Fibroblast of skin of left quadriceps (primary cell): ENCODE measurements at places on chromosomes 7 and 10.
A peak's percentile ranks its signal among the peaks of the same experiment; 100 is the strongest.

GRCh38 chr7:142720172-142720773 is 29.0 kb upstream of the PRSS1 start:
- DNase-seq: no peak

DNA sequence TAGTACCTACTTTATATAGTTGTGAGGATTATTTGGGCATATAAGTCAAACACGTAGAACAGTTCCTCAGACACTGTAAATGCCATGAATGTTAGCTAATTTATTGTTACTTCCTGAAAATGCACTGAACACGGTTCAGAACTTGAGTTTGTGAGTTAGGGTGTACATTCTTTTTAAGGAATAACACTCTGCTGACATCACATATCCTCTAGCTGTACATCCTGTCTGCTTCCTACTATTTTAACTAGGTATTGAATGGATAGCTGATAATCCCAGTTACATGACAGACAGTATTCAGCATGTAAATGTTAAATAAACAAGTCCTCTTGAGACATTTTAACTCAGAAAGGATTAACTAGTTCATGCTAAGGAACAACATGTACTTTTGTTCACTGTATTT is 16.0 kb downstream of the SAMD8 start:
- no peak for DNase-seq

- no peak for DNase-seq
Observed at GRCh38 chr7:128904381-128905197, 5.9 kb downstream of the KCP start.

DNA sequence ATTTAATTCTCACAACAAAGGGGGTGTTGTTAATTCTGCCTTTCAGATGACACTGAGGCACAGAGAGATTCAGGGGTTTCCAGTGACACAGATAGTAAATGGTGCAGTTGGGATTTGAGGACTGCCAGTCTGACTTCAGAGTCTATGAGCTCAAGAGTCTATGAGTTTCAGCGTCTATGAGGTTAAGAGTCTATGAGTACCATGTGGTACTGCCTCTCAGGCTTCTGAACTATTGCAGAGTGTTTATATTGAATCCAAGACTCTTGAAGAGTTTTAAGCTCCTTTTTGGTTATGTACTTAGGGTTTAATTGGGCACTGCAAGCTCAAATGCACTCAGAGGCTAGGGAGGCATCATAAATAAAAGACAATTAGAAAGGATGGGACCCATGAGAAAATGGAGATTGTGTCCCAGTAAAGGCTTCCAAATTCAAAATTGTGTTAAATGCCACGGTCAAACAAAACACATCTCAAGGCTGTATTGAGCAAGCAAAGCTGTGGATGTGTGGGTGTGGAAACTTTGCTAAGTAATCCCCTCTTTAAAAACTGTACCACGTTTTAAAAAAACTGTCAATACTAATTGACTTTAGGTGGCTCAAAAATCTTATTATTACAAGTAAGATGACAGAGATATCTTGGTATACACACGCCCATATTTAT is 123.9 kb upstream of the FAM171A1 start:
- no peak for DNase-seq

DNA sequence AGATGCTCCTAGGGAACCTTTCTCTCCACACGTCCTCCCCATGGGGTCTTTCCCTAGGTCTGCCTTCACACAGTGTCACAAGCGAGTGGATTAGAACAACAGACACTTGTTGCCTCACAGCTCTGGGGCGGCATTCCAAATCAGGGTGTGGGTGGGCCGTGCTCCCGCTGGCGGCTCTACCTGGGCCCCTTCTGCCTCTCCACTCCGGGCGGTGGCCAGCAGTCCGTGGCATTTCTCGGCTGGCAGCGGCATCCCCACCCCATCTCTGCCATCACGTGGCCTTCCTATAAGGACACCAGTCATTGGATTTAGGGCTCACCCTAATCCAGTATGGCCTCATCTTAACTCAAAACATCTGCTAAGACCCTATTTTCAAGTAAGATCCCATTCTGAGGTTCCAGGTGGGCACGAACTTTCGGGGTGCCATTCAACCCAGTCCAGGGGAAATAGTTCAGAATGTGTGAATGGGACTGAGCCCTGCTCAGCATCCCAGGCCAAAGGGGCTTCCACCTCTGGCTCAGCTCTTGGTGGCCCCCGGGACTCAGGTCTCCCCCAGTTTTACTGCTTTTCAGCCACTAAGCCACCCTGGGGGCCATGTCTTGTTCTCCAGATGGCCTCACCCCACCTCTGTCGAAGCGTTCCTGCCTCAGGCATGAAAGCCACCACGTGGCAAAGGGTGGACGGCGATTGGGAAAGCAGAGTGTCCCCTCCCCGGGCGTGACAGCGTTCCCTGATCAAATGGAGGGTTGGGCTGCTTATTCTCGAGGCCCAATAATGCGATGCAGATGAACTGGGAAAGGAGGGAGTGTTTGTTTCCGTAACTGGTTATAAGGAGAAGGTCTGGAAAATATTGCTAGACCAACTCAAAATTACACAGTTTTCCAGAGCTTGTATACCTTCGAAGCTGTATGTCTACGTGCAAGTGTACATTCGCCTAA is 350.0 kb downstream of the GLRX3 start:
- no peak for DNase-seq

DNA sequence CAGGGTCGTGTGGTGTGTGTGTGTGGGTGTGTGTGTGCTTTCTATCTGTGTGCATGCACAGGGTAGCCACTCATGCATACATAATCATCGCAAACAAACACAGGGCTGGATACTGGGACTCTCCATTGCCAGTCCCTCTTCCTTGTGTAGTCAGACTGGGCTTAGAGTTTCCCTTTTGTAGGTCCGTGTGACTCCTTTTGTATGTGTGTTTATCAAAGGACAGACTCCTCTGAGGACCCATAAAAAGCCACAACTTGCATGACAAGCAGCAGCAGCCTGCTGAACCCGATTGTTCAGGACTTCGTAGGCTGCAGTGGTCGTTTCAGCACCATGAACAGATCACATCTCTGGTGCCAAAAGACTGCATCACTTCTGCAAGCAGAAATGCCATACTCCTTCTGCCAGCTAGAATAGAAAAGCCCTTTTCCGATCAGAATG is 895 bp downstream of the VSTM2A start:
- no peak for DNase-seq

GRCh38 chr10:11204351-11204942 is 186.8 kb downstream of the CELF2 start:
- no peak for DNase-seq

- no peak for DNase-seq
Observed at GRCh38 chr7:98618786-98619185, 1.7 kb downstream of the NPTX2 start.

DNA sequence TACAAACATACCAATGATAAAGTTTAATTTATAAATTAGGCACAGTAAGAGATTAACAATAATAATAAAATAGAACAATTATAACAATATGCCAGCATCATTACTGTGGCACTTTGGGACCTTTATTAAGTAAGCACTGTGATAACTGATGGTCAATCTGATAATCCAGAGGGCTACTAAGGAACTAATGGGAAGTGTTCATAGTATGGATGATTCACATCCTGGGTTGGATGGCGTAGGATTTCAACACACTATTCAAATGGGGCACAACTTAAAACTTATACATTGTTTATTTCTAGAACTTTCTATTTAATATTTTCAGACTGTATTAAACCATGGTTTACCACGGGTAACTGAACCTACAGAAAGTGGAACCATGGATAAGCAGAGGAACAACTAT is 90.8 kb downstream of the KIF20B start:
- DNase-seq: no peak

DNA sequence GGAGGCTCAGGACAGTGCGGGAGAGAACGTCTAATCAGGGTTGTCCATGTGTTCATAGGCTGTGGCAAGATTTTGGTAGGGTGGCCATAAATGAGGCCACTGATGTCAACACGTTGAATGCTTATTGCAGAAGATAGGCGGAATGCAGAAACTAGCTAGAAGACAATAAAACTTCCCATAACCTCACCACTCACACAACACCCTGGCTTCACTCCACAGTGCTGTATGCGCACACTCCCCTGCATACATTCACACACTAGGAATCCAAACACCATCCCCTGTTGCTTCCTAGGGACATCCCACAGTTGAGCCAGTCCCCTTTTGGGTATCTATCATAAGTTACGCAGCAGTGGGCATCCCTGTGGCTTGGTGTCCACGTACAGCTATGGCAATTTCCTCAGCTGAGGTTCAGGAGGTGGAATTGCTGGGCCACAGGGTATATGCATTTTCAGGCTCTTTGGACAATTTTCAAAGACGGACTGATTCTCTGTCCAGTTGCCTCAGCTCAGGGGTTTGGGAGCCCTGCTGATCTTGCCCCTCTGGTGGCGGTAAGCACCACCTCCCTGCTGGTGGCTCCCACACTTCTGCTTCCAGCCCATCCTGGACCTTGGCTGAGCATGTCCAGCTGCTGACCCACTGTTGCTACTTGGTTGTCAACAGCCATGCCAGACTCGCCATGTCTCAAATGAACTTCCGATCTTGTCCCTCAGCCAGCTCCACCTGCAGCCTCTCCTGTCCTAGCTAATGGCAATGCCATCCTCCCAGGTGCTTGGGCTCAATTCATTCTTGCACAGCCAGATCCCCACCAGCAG is 36.4 kb downstream of the CDH23 start:
- no peak for DNase-seq

GRCh38 chr10:126921974-126922525 is 16.8 kb downstream of the DOCK1 start:
- DNase-seq: peak; percentile 16

- DNase-seq: no peak
Observed at GRCh38 chr7:140375892-140376730, 22.2 kb downstream of the SLC37A3 start.

DNA sequence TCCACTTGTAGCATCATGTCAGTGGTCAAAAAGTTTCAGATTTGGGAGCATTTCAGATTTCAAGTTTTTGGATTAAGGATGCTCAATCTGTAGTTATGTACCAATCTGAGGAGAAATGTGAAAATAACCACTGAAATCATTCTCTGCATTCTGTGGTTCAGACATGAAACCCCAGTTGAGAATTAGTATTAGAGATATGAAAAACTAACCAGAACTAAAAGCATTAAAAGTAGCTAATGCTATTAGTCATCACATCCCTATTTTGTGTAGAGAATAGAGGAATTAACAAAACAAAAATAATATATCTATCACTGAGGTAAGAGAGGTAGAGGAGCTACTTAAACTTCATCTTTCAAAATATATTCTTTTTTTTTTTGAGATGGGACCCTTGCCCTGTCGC is 28.0 kb downstream of the MICU1 start:
- peak; percentile 26 for DNase-seq

DNA sequence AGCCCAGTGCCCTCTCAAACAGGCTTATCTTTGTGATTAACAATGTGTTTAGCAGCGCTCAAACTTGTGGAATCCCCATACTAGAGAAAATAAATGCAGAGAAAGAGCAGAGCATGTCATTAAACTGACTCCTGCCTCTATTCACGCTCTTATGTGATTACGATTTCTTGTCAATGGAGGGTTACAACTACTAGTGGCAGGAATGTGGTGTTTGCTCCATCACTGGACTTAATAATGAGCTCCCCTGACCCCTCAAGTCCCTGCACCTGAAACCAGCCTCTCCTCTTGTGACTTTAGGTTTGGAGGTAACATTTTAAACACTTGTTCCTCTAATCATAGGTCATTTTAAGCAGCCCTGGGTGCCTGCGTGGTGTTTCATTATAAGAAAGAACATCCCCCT is 121.9 kb downstream of the PLPP4 start:
- no peak for DNase-seq

- peak; percentile 90 for DNase-seq
Observed at GRCh38 chr10:106360870-106361269, 803.6 kb downstream of the SORCS1 start.

DNA sequence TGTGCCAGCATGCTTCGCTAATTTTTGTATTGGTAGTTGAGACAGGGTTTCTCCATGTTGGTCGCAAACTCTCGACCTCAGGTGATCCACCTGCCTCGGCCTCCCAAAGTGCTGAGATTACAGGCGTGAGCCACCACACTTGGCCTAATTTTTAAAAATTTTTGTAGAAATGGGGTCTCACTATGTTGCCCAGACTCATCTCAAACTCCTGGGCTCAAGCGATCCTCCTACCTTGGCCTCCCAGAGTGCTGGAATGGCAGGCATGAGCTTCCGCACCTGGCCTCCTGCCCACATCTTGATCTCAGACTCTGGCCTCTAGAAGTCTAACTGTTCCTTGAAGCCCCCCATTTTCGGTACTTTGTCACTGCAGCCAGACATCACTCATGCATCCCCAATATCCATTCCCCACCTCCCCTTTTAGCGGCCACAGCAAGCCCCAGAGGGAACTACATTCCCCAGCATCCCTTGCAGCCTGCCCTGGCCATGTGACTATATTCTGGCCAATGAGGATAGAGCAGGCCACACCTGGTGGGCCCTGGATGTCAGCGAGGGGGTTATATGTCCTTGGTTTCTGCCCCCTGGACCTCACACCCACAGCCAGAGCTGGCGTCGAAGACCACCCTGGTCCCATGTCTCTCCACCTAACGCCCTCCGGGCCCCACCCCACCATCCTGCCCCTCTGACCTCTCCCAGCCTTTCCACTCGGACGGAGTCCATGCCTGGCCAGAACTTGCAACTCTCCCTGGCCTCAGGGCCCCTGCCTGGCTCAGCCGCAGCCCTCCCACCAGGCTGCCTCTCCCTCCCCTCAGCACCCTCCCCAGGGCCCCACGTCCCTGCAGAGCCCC is 33.8 kb downstream of the MICALL2 start:
- DNase-seq: no peak

- no peak for DNase-seq
Observed at GRCh38 chr7:130063036-130063435, 7.3 kb upstream of the KLHDC10 start.

GRCh38 chr7:106283831-106284713 is 711 bp downstream of the NAMPT start:
- DNase-seq: no peak

- no peak for DNase-seq
Observed at GRCh38 chr10:71150796-71151195, 61.6 kb upstream of the UNC5B start.

DNA sequence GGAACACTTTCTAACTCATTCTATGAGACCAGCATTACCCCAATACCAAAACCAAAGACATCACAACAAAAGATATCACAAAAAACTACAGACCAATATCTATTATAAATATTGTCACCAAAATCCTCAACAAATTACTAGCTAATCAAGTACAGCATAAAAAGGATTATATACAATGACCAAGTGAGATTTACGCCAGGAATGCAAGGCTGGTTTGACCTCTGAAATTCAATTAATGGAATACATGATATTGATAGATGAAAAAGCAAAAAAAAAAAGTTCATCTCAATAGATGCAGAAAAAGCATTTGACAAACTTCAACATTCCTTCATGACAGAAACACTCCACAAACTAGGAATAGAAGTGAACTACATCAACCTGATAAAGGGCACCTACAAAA is 175.3 kb downstream of the LCOR start:
- no peak for DNase-seq
